ENCODE measurements at places on chromosomes 12 and 14. TPM values are rescaled to one million over a fixed set of nuclear protein-coding genes. Genes with fewer than 3 reads are reported as not detected.

DNA sequence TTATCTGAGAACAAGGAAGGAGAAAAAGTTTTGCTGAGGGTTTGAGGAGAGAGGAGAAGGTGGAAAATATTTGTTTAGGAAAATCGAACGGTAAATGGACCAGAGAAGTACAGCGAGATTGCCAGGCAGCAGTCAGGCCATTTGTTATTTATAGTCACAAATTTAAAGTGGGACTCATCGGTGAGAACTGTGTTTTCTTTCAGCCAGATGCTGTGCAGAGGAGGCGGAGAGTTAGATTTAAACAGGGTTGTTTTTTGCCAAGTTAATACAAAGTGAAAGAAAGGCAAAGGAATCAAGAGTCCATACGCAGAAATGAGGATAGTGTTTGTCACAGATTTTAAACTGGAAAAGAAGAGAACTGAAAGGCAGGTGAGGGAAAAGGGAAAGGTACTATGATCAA, 200.6 kb upstream of the CNOT2 start:
- DNase-seq = no peak

- peak; percentile 7 for DNase-seq
Observed at GRCh38 chr12:92769124-92769901, 66.5 kb downstream of the PLEKHG7 start.

- no peak for DNase-seq
Observed at GRCh38 chr12:122022393-122023338, 982 bp downstream of the BCL7A start.

DNA sequence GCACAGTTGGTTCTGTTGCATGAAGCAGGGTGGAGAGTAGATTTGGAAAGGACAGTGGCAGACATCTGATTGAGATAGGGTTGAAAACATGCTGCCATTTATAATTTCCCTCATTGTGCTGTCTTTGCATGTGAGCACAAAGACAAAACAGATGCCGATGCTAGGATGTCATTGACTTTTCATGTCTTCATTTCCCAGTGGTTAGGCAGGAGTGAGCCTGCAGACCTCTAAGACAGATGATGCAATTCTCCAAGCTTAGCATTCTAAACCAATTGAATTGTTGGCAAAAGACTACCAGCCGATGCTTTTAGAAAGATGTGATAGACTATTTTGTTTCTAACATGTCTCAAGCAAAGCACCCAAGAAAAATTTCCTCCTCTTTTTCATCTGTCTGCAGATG, 37.1 kb upstream of the PELI2 start:
- no peak for DNase-seq

GRCh38 chr12:56998981-56999380, 7.4 kb downstream of the ZBTB39 start:
- no peak for DNase-seq

GRCh38 chr12:91778938-91779400, 366.7 kb downstream of the BTG1 start:
- DNase-seq = peak; percentile 68

- no peak for DNase-seq
Observed at GRCh38 chr14:75452900-75453816, 25.3 kb downstream of the JDP2 start.

- DNase-seq = no peak
Observed at GRCh38 chr12:65825183-65825506, 862 bp downstream of the HMGA2 start.

GRCh38 chr14:63248211-63248610, 44.0 kb downstream of the RHOJ start:
- no peak for DNase-seq

DNA sequence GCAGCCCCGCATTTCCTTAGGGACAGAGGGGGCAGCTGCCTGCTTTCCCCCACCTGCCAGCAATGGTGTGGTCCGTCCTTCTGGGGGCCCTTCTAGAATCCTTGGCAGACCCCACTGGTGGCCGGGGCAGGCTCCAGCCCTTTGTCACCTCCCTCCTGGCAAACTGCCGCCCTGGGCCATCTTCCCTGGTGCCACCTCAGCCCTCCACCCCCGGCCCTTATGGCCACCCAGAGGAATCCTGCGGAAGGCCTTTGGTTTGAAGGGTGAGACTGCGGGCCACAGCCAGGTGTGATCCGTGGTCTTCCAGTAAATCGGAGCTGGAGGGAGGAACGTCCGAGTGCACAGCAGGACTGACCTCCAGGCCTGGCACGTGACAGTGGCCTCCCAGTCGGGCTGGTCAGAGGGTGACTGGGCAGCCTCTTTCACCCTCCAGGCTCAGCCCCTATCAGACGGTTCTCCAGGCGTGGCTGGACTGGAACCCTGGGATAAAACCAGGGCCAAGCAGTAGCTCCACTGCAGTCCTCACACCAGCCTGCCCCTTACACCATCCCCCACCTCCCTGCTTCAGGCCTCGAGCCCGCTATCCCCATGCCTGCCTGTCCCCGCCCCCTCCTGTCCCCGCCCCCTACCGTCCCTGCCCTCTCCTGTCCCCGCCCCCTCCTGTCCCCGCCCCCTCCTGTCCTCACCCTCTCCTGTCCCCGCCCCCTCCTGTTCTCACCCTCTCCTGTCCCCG, 12.4 kb downstream of the FBRSL1 start:
- DNase-seq = no peak

GRCh38 chr12:96493106-96493505, 3.7 kb downstream of the CFAP54 start:
- DNase-seq = no peak

- no peak for DNase-seq
Observed at GRCh38 chr14:94685166-94685581, 73.0 kb downstream of the SERPINA3 start.

DNA sequence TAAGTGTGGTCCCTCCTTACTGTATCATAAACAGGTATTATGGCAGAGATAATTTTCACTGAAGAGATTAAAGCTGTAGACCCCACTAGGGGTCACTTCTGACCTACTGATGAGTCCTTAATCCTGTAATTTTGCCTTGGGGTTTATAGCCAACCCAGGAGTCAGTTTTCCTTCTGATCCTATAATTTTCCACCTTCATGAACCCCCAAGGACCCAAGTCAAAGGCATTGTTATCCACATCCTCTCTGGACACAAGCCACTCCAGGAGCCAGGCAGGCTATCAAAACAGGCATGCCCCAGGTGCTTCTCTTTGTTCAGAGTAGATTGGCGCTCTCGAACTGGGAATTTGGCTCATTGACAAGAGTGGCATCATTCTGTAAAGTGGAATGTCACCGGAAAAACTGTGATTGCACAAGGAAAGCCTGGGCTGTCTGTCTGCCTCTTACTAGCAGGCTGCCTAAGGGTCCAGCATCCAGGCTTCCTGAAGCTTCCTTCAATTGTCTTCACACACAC, 1523.2 kb upstream of the FLRT2 start:
- no peak for DNase-seq

DNA sequence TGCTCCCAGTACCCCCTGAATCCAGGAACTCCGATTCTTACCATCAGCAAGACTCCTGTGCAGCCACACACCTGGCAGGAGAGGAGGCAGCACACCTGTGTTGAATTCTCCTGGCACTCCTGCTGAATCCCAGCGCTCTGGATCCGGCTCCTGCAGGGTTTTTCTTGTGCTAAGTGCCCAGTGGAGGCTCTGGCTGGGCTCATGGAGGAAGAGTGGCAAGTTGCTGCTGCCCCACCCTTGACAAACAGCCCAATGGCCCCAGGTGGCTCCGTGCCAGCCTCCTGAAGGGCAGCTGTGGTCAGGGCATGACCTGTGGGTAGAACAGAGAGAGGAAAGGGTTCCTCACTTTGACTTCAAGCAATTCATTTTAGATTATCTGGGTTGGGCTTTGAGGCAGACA, 20.0 kb downstream of the CRACR2A start:
- DNase-seq = no peak

DNA sequence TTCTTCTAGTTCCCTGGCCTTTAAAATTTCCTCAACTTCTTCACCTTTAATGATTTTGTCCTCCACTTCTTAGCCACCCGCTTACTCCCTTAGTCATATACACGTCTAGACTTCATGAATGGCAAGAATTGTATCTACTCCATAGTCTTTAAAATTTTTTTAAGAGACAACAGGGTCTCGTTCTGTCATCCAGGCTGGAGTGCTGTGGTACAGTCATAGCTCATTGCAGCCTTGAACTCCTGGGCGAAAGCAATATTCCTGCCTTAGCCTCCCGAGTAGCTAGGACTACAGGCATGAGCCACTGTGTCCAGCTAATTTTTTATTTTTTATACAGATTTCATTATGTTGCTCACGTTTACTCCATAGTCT, 47.9 kb downstream of the BBS10 start:
- DNase-seq = no peak

DNA sequence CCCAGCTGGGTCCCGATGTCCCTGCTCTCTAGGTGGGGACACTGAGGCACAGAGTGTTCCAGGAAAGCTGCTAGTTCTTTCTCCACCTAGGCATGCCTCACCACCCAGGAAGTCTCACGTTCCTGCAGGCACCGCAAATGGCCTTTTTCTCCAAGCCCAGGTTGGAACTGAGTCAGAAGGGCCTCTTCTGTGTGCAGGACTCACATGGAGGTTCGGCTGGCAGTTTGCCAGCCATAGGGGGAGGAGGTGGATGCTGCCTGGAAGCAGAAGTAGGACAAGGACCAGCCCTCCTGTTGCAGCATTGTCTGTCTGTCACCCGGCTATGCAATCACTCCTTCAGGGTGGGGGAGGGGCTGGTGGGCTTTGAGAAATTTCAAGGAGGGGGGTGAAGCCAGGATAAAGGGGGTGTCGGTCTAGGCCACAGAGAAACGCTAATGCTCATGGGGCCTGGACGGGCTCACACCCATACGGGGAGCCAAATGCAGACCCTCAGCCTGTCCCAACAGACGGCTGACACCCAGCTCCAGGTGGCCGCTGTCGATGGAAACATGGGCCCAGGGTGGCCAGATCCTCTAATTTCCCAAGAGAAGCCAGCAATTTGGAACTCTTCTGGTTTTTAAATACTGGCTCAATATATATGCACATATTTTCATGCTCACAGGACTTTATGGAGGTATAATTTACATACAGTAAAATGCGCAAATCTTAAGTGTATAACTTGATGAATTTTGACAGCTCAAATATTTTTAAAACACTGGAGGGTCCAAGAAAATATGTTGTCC, 120.5 kb downstream of the PHETA1 start:
- DNase-seq = no peak

DNA sequence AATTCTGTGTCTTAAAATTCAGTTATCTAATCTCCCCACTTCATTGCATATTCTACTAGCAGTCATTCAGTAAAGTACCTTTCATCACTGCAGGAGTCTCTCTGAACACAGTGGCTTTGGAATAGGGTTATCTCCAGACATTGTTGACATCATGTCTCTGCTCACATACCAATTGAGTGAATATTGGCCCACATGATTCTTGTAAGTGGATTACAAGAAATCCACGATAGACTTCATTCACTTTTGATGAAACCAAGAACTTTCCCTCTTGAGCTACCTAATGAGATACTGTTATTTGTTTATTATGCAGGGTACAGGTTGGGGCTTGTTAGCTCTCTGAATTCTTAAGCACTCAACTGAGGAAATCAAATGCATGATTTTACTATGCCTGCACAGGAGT, 284.9 kb downstream of the RAD51B start:
- DNase-seq = no peak

DNA sequence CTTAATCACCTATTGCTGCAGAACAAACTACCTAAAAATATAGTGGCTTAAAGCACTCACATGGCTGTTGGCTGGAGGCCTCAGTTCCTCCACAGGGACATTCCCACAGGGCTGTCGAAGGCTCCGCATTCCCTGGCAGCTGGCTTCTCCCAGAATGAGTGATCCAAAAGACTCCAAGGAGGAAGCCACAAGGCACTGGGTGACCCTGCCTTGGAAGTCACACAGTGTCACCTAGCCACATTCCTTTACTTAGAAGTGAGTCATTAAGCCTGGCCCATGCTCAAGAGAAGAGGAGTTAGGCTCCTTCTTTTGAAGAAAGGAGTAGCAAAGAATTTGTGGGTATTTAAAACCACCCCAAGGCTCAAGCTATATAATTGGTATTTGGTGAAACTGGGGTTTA, 63.9 kb upstream of the MAP1LC3B2 start:
- no peak for DNase-seq

GRCh38 chr12:49895773-49896172, 7.9 kb downstream of the FAIM2 start:
- no peak for DNase-seq

DNA sequence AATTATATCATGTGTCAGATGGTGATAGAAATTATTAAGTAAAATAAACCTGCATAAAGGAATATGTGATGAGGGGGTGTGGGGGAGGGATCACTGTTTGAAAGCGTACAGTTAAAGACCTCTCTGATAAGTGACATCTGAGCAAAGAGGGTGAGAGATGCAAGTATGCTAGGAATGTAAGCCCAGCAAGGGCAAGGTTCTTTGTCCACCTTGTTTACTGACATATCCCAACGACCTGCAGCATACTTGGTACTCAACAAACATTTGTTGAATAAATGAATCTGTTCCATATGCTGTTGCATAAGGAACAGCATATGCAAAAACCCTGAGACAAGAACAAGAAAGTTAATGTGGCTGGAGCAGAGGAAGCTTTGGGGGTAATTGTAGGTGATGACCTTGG, 12.0 kb upstream of the MDM1 start:
- no peak for DNase-seq

DNA sequence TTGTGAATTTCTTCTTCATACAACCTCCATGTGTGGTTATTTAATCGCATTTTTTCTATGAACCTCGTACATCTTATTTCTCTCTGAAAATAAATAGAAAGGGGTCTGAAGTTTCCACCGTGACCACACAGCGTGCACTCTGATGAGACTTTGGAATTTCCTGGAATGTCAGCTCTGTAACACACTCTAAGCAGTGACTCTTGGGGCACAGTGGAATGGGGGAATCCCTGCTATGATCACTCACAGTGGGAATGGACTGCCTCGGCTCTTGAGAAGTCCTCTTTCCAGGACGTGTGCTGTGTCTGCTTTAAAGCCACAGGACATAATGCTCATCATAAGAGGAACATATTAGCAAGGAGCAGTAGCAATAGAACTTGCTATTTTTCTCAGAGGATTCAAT, 416.2 kb downstream of the EGLN3 start:
- no peak for DNase-seq

- DNase-seq = no peak
Observed at GRCh38 chr12:124386661-124387527, 92.0 kb downstream of the RFLNA start.

- peak; percentile 48 for DNase-seq
Observed at GRCh38 chr12:6074427-6074826, 50.0 kb downstream of the VWF start.

IKZF4 gene
- total RNA-seq = 4.4 TPM

ADCY6 gene
- total RNA-seq = 0.31 TPM

RNASE11 gene
- total RNA-seq = not detected

MGP gene
- total RNA-seq = 0.89 TPM

C12orf56 gene
- not detected for total RNA-seq

TUBA1B gene
- total RNA-seq = 147 TPM

GPR33 gene
- total RNA-seq = not detected

OTX2 gene
- not detected for total RNA-seq

SLC7A8 gene
- total RNA-seq = 1.0 TPM

FOXN4 gene
- total RNA-seq = not detected

RPS6KL1 gene
- 1.9 TPM for total RNA-seq

SOX5 gene
- total RNA-seq = 0.80 TPM

PLA2G1B gene
- total RNA-seq = not detected

GLS2 gene
- total RNA-seq = 1.6 TPM

IL31 gene
- total RNA-seq = not detected

ANO4 gene
- not detected for total RNA-seq

ZFYVE1 gene
- 25.6 TPM for total RNA-seq
